A673 (cell line): ENCODE measurements at places on chromosomes 6 and 20. TPM values are rescaled to one million over a fixed set of nuclear protein-coding genes. Genes with fewer than 3 reads are reported as not detected.

DNA sequence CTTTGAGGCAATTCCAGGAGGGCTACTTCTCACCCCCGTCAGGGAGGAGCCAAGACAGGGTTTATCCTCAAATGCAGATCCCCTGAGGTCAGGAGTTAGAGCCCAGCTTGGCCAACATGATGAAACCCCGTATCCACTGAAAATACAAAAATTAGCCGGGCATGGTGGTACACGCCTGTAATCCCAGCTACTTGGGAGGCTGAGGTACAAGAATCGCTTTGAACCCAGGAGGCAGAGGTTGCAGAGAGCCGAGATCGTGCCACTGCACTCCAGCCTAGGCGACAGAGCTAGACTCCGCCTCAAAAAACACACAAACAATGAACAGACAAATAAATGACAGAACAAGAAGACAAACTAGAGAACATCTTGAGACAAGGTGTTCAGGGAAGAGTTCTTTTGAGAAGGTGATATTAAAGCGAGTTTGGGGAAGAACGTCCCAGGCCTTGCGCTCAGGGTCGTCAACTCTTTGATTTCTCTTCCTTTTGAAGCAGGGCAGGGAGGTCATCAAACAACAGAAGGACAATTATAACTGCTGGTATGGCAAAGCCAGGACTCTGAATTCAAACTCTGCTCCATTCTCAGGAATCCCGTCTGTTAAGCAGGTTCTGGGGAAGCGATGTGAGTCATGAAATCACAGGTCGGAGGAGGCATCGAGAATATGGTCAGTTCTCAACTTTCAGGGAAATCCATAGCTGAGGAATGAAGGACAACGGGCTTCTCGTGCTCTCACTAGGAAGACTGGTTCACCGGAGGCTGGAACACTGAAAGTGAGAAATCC, 1.4 kb upstream of the RALY start:
- DNase-seq: no peak

GRCh38 chr20:56429502-56429901, 17.4 kb downstream of the CASS4 start:
- DNase-seq: no peak

DNA sequence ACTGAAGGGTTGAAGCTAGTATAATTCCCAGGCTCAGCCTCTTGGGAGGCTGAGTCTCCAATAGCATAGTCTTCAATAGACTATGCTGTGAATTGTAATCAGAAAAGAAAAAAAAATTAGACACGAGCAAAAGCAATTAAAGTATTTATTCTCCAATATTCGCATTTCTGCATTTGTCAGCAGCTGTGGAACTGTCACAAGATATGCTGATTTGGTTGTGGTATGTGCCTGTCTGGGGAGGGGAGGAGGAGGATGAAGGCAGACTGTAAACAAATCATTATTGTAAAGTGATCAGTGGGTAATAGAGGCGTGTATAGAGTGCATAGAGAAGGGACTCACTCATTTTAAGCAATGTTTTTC, 10.1 kb upstream of the BICRAL start:
- DNase-seq: no peak

The PAK5 gene
- not detected in 2 replicates for total RNA-seq

DNA sequence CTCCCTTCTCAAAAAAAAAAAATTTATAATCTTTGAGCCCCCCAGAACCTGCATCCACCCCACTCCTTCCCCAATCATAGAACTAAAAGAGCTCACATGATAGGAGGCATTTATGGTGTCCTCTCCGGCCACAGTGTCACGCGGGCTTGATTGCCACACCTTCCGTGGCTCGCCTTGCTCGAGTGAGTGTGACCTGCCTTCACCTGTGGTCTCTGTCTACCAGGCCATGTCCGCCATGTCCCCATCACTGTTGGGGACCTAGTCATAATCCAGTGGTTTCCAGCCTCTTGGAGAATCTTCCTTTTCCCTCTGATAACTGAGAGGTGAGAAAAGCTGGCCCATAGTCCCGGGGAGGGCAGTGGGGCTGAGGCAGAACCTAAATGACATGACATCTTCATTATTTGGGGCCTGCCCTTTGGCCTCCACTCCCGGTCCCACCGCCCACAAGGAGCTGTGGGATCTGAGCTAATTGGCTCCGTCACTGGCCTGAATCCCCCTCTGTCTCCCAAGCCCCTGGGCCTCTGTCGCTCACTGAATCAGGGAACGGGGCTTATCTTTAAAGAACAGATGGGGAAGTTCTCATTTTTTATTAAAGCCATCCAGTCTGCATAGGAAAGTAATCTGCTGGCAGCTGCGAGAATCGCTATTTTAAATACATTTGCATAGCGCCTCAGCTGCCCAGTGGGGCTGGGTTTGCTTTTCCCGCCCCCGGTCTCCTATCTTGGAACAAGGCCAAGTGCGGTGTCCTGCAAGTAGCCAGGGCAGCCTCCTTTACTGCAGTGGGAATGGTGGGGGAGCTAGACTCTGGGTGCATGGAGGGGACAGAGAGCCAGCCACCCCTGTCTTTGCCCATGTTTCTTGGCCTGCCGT, 197.6 kb upstream of the PMEPA1 start:
- no peak for DNase-seq
